ENCODE measurements at places on chromosomes 7 and 10.
A peak's percentile ranks its signal among the peaks of the same experiment; 100 is the strongest.

DNA sequence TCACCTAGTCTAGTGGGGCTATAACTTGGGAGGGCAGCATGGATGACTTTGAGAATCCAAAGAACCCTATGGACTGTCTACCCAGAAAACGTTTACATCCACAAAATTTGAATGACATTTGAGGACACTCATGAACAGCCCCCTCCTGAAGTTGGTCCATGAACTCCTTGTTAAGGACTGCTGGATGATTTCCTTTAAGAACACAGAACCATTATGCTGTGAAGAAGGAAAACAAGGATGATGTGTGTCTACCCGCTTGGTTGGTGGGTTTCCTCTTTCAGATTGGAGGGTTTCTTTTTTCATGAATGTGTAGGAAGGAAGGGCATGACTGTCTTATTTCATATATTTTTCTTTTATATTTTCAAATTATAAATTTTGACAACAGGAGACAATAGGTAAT is 58.3 kb downstream of the ARID5B start:
- DNase-seq, result no peak

GRCh38 chr7:95367606-95368005 is 28.6 kb downstream of the PON3 start:
- no peak for DNase-seq

DNA sequence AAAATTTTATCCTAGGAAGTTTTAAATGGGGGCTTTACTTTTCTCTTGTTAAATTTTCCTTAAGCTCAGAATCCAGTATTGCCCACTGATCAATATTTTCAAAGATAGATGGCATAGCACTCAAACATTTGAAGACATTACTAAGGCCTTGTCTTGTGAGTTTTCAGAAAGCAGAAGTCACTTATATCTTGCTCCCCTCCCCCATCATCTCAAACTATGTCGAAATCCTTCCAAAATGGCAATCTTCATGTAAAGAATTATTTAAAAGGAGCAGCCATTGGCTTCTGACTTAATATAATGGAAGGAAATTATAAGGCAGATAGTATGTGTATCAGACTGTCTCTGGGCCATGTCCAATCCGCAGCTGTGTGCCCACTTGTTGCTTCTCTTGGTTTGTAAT is 553.5 kb upstream of the C7orf33 start:
- no peak for DNase-seq

- DNase-seq, result no peak
These were observed 53.9 kb downstream of the NOC3L start for GRCh38 chr10:94308866-94309265.

DNA sequence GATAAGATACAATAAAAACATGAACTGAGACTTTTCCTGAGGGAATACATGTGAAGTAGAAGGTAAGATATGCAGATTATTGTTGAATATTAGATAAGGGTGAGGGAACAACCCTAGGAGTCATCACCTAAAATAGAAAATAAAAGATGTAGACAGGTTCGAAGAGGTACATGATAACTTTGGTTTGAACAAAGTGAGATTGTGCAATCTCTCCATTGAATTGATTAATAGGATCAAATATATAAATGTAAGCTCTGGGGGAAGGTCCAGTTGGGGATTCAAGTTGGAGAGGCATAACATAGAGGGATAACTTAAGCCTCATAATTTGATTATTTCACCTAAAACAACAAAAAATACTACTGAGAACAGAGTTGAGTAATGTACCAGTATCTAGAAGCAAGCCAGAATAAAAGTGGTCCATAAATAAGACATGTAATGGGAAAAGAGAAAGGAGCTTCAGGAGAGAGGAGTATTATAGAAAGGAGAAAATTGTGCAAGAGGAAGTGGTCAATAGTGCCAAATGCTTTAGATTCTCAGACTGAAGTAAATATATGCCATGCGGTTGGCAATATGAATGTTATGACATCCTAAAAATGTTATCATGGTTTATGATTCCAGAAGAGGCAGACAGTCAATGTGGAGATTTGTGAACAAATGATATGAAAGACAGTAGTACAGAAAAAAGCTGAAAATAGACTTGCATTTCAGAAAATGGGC is 282.3 kb upstream of the CHRM2 start:
- DNase-seq, result no peak

- no peak for DNase-seq
These were observed 56.8 kb upstream of the TMEM229A start for GRCh38 chr7:124089621-124090020.

GRCh38 chr7:75712517-75713361 is 26.0 kb downstream of the HIP1 start:
- DNase-seq, result no peak

DNA sequence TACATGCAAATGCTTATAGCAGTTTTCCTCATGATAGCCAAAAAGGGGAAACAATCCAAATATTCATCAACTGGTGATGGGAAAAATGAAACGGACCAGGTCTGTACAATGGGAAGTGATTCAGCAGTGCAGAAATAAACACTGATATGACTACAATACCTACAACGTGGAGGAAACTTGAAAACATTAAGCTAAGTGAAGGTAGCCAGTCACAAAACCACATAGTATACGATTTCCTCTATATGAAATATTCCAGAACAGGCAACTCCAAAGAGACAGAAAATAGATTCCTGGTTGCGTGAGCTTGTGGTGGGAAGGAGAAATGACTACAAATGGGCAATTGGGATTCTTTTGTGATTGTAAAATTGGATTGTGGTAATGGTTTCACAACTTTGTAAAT is 263.1 kb upstream of the PITRM1 start:
- no peak for DNase-seq

GRCh38 chr10:14533295-14533694 is 202.6 kb upstream of the FRMD4A start:
- no peak for DNase-seq

DNA sequence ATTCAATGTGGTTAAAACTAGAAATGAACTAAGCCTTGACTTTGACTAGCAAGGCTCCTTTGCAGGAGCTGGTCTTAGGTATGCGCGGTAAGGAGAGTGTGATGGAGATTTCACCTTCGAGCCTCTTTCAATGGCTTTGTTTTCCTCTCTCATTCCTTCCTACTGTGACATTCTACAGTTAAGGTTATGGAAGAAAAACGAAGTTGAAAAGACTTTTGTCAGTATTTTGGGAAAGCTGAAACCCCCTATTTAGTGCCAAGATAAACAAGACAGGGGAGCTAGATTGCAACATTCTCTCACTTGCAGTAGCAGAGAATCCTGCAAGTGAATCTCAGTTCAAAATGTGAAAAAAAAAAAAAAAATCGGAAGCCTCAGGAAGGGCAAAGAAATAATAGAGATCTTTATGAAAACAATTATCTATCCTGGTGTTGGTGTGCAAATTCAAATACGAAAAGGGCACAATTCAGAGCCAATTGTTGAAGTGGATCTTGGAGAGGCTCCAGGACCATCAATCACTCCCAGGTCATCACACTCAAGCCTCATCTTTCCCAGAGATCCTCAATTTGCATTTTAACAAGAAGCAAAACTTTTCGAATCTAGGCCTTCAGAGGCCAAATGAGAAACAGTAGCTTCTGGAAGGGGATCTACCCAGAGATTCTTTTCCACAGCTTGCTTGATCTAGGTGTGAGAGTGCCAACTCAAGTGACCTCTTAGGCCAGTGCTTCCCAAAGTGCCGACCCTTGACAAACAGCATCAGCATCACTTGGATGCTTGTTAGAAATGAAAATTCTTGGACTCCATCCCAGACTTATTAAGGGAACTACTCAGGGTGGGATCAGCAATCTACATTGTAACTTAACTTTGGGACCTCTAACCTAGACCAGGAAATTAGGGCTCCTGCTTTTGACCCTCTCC is 163.8 kb downstream of the INHBA start:
- no peak for DNase-seq

- DNase-seq, result no peak
These were observed 56.2 kb downstream of the EEPD1 start for GRCh38 chr7:36208997-36209813.

GRCh38 chr7:128247640-128248194 is 6.6 kb downstream of the LEP start:
- no peak for DNase-seq

GRCh38 chr10:101687071-101687658 is 7.8 kb downstream of the FBXW4 start:
- no peak for DNase-seq

- DNase-seq, result no peak
These were observed 156.3 kb downstream of the LCOR start for GRCh38 chr10:96988426-96988825.

- no peak for DNase-seq
These were observed 56.5 kb upstream of the EEPD1 start for GRCh38 chr7:36096460-36097095.

GRCh38 chr7:51949726-51950644 is 633.4 kb upstream of the COBL start:
- DNase-seq, result no peak

DNA sequence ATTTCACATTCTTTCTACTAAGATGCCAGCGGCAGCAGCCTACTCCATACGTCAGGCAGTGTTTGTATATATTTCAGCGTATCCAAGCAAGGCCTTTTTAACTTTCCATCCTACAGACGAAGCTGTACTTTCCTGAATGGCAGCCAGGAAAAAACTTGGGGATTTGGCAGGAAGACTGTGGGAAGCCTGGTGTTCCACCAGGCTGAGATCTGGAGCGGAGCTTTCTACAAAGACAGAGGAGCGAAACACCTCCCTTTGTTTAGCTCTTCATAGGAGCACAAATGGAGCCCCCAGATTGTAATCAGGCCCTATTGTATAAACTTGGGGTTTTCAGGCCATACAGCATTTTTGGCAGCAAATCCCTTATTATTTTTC is 143.8 kb downstream of the TES start:
- DNase-seq, result no peak

GRCh38 chr7:16460789-16461493 is 4.6 kb downstream of the SOSTDC1 start:
- no peak for DNase-seq

- DNase-seq, result no peak
These were observed 27.9 kb downstream of the VIPR2 start for GRCh38 chr7:159116581-159117339.

DNA sequence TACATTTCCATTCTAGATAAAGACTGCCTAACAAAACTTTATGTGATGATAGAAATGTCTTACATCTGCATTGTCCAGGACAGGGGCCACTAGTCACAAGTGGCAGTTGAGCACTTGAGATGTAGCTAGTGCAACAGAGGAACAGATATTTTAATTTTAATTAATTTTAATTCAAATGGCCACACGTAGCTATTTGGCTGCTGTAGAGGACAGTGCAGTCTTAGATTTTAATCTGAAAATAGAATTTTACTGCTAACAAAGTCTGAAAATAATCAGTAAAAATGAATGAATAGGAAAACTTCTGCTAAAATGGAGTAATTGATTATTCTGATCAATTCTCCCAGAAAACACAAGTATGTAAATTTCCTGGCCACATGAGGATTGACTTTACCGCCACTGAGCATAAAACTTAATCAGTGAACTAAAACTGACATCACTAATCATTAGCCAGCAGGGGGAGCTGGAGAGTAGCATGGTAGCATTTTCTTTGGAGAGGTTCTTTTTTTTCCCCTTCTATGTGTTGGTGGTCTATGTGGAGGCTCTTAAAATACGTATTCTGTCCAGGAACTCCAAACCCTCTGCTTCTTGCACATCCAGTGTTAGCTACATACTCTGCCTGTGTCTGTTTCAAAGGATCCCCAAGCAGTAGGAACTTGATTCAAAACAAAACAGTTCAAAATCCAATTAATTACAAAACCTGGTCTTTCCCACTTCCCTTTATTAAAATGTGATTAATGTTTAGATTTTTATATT is 52.1 kb downstream of the TSPAN12 start:
- DNase-seq, result peak; percentile 1

- DNase-seq, result no peak
These were observed 29.7 kb downstream of the VIPR2 start for GRCh38 chr7:159114981-159115380.

DNA sequence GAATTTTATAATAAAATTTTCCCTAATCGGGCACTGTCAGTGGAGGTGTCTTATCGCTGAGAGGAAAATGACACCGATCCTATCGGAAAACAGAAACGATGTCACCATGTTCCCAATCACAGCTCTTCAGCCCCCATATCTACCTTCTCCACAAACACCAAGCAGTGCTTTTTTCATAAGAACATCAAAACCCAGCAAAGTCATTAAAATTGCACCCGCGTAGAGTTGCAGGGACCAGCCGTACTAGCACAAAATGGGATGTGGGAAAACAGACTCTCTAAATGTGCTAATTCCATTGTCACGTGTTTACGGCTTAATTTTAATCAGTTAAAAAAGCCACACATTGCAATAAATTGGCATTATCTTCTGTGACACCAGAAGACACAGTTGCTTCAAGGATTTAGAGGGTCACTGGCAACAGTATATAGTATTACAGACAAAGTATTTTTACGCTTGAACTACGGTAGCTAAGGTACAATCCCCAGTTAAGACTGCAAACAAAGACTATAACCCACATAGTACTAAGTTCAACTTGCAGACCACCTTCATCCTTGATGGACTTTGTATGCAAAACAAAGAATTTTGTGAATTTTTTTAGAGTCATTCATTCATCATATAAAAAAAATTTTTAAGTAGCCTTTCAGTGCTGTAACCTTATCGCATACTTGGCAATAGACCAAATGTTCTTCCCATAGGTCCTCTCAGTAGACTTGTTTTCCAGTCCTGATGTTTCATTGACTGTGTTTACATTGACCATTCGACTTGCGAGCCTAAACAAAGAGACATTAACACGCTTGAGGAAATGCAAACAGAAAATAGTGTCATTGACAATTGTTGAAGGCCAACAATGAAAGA is 116.0 kb downstream of the VTI1A start:
- no peak for DNase-seq

DNA sequence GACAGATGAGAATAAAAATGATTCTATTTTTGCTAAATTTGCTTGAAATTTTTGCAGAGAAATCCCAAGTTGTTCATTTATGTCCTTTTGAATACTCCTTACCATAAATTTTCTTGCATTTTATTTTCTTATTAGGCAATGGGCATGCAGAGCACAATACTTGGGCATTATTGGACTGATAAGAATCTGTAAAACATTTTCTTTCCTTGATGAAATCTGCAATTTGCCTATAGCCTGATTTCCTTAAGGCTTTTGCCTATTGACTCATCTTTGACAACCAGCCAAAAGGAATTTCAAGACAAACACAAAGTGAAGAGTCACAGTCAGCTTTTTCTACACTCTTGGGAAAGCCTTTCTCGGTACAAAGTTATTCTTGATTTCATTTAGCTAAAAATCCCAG is 30.5 kb upstream of the GNAT3 start:
- DNase-seq, result no peak

DNA sequence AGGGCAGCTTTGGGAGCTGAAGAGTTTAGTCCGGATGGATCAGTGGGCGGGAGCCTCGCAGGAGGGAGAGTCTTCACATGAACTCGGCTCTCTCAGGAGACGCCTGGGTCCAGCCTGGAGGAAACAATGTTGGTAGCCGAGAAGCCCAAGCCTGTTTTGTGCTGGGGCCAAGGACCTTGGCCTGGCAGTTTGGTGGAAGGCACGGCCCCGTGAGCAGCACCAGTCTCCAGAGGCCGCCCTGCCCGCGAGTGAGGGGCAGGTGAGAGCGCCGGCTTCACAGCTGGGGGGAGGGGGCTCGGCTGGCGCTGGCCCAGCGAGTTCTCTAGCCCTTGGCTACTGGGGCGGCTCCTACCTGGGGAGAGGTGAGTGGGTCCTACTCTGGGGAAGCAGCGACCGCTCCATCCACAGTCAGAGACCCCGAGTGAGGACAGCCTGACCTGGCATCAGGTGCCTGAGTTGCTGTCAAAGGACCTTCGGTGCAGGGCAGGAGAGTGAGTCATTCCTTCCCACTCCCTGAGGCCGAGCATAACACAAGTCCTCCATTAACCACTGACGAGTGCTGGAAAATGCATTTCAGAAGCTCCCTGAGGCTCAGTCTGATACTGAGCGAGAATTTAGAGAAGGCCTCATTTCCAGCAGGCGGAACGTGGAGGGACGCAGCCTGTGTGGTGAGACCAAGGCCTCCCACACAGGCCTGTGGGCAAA is 89.3 kb upstream of the DIP2C start:
- DNase-seq, result no peak

Data from nucleus accumbens (tissue), 56 donors.